ENCODE measurements at places on chromosomes 3 and 15. TPM values are rescaled to one million over a fixed set of nuclear protein-coding genes. Genes with fewer than 3 reads are reported as not detected.

DNA sequence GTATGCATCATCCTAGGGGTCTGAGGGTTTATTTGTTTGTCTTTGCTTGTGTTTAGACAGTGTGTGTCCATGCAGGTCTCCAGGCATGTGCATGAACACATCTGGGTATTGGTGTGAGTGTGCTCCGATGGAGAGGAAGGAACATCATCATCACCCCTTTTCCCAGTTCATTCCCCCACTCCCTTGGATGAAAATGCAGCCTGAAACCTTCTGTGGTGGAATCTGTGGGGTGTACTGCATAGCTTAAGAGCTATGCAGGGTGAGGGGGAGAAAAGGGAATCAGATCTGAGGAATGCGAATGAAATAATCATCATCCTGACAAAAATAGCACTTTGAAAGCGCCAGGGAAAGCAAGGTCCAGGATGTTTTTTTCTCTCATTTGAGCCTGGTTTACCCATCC lies 520.1 kb downstream of the NTRK3 start:
- H3K4me1 ChIP-seq: no peaks in the 10 kb centered on the region
- no peak overlapping the region for H3K27ac ChIP-seq
- H3K36me3 ChIP-seq: no peaks in the 10 kb centered on the region
- no peak for DNase-seq
- H3K4me3 ChIP-seq: no peak overlapping the region

SLC28A2 gene
- total RNA-seq: not detected

- H3K36me3 ChIP-seq: no peaks in the 10 kb centered on the region
- DNase-seq: no peak
- H3K27me3 ChIP-seq: no peaks in the 10 kb centered on the region
- no peak overlapping the region for H3K4me3 ChIP-seq
- H3K27ac ChIP-seq: no peak overlapping the region
Measured at GRCh38 chr3:42188376-42188775, 77.6 kb downstream of the CCK start.

NAA80 gene
- 5.3 TPM for total RNA-seq

WDR49 gene
- total RNA-seq: not detected

- peak overlapping the region; percentile 89 for H3K27ac ChIP-seq
- H3K4me1 ChIP-seq: no peaks in the 10 kb centered on the region
- H3K27me3 ChIP-seq: no peaks in the 10 kb centered on the region
Measured at GRCh38 chr15:41231422-41232226, 556 bp downstream of the CHP1 start.

DNA sequence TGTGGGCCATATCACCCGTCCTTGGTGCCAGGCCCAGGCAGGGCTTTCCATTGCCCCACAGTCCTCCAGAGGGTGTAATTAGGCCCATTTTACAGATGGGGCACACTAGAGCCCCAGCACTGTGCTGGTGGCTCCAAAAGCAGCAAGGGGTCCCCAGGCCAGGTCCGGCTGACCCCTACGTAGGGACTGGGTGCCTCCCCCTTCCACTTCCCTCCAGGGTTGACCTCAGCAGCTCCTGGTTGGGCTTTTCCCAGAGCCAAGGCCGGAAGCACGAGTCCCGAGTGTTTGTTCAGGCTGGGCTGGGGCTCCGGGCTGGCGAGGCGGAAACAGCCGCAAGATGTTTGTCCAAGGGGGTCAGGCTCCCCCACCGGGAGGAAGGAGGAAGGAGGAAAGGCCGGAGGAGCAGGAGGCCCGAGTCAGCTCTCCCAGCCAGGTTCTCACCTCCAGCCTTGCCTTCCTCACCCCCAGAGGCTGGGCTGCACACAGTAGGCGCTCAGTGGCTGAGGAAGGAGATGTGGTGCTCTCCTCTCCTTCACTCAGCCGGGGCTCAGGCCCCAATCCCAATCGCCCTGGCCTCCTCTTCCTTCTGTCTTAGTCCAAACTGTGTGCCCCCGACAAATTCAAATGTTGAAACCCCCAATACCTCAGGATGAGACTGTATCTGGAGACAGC lies 17.1 kb upstream of the PLXND1 start:
- H3K4me1 ChIP-seq: peaks cover 20% of the 10 kb centered on the region
- no peak for DNase-seq
- no peaks in the 10 kb centered on the region for H3K27me3 ChIP-seq
- H3K36me3 ChIP-seq: no peaks in the 10 kb centered on the region
- H3K4me3 ChIP-seq: no peak overlapping the region

DNA sequence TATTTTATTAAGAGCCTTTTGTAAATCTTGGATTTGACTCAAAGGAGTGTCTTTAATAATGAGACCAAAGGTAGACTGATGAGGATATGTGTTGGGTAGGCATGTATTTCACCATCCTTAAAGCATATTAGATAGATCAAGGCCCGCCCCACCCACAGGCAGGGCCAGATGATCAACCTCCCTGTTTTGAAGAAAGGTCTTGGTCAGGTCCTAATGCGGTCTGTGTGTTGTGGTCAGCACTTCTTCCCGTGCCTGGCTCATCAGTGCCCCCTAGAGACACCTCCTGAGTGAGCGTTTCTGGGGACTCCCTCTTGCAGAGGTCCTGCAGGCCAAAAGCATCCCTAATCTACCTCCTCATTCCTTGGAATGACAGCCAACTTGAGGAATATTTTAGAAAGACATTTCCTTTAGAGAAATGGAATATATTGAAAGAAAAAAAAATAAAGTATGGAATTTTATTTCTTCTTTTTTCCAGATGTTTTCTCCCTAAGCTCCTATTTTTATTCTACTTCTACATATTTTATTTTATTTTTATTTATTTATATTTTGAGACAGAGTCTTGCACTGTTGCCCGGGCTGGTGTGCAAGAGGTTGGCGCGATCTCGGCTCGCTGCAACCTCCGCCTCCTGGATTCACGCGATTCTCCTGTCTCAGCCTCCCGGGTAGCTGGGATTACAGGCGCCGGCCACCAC lies 6.0 kb downstream of the TM4SF4 start:
- peak; percentile 67 for DNase-seq
- H3K4me3 ChIP-seq: no peak overlapping the region
- H3K4me1 ChIP-seq: no peaks in the 10 kb centered on the region
- H3K36me3 ChIP-seq: no peaks in the 10 kb centered on the region

DNAJA4 gene
- total RNA-seq: 12.0 TPM

DNA sequence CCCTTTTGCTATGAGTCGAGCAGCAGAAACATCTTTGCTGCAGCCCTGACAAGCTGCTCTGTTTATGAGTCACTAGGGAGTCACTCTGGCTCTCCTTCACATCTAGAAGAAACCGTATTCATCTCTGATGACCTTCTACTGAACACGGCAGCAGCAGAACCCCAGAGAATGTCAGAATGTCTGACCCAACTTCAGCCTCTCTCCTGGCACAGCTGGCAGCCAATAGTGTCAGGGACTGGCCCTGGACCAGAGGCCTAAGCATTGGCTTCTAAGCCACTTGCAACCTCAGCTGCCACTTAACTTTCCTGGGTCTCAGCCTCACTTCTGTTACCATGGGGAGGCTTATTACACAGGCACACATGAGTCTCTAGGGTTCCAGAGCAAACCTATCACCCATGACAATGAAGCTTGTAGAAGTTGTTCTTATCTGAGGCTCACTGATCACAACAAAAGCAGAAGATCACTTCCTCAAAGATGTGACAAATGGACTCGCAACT lies 184.1 kb upstream of the TLE3 start:
- peaks cover 8% of the 10 kb centered on the region for H3K4me1 ChIP-seq
- no peak overlapping the region for H3K4me3 ChIP-seq
- H3K27me3 ChIP-seq: no peaks in the 10 kb centered on the region
- H3K27ac ChIP-seq: no peak overlapping the region

GRCh38 chr15:67922971-67923945 lies 83.4 kb upstream of the RNU6-1 start:
- H3K36me3 ChIP-seq: no peaks in the 10 kb centered on the region
- H3K4me3 ChIP-seq: no peak overlapping the region
- H3K4me1 ChIP-seq: peaks cover 6% of the 10 kb centered on the region
- DNase-seq: no peak
- H3K27ac ChIP-seq: no peak overlapping the region

- no peak overlapping the region for H3K27ac ChIP-seq
- H3K27me3 ChIP-seq: no peaks in the 10 kb centered on the region
- DNase-seq: no peak
- no peak overlapping the region for H3K4me3 ChIP-seq
Measured at GRCh38 chr15:62455441-62455921, 290.4 kb upstream of the C2CD4B start.

- peaks cover 16% of the 10 kb centered on the region for H3K27me3 ChIP-seq
- DNase-seq: no peak
- H3K36me3 ChIP-seq: no peaks in the 10 kb centered on the region
- H3K4me3 ChIP-seq: no peak overlapping the region
- H3K27ac ChIP-seq: no peak overlapping the region
Measured at GRCh38 chr15:57597431-57597830, 5.7 kb downstream of the MYZAP start.

DUOX1 gene
- 1.4 TPM for total RNA-seq

IMPG2 gene
- 0.13 TPM for total RNA-seq

DNA sequence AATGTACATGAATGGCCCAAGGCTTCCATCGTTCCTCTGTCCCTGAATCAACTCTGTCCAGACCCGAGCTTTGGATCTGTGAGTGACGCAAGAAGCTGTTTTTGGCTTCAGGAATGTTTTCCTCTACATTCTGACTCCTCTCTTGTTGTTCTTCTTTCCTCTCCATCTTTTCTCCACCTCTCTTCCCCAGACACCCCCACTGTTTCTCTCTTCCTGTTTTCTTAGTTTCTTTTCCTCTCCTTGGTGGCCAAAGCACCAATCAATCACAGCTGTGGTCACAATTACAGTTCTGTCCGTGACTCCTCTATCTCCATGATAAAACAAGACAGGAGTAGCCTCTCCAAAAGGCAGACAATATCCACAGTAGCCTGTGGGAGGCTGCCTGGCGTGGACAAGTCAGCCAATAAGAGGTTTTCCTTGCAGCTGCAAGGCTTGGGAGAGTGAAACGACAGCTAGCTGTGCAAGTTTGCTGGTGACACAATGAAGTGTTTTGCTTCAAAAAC lies 4.9 kb upstream of the TMEM212 start:
- no peak for DNase-seq
- no peaks in the 10 kb centered on the region for H3K27me3 ChIP-seq
- no peaks in the 10 kb centered on the region for H3K36me3 ChIP-seq
- no peak overlapping the region for H3K27ac ChIP-seq

- peak; percentile 64 for DNase-seq
- H3K27ac ChIP-seq: peak overlapping the region; percentile 73
- H3K4me1 ChIP-seq: peaks cover 4% of the 10 kb centered on the region
- peaks cover 16% of the 10 kb centered on the region for H3K27me3 ChIP-seq
- peaks cover 8% of the 10 kb centered on the region for H3K36me3 ChIP-seq
Measured at GRCh38 chr15:82044373-82045178, 1.2 kb downstream of the MEX3B start.

- peaks cover 4% of the 10 kb centered on the region for H3K4me1 ChIP-seq
- H3K27ac ChIP-seq: no peak overlapping the region
- no peaks in the 10 kb centered on the region for H3K36me3 ChIP-seq
- DNase-seq: no peak
- no peak overlapping the region for H3K4me3 ChIP-seq
Measured at GRCh38 chr3:194285850-194286197, 65.3 kb downstream of the CPN2 start.

GP5 gene
- total RNA-seq: 0.11 TPM

- no peak overlapping the region for H3K27ac ChIP-seq
- DNase-seq: no peak
- no peaks in the 10 kb centered on the region for H3K4me1 ChIP-seq
- H3K4me3 ChIP-seq: no peak overlapping the region
- H3K27me3 ChIP-seq: no peaks in the 10 kb centered on the region
Measured at GRCh38 chr15:34182942-34183341, 27.0 kb downstream of the KATNBL1 start.

- peak; percentile 24 for DNase-seq
- H3K4me1 ChIP-seq: peaks cover 18% of the 10 kb centered on the region
- H3K27me3 ChIP-seq: no peaks in the 10 kb centered on the region
- H3K4me3 ChIP-seq: no peak overlapping the region
Measured at GRCh38 chr3:149332771-149333170, 665 bp downstream of the TM4SF18 start.

GRCh38 chr15:50176869-50177268 lies 5.1 kb upstream of the SLC27A2 start:
- H3K4me3 ChIP-seq: no peak overlapping the region
- no peak overlapping the region for H3K27ac ChIP-seq
- H3K36me3 ChIP-seq: no peaks in the 10 kb centered on the region
- no peaks in the 10 kb centered on the region for H3K4me1 ChIP-seq
- DNase-seq: no peak

MYRIP gene
- not detected for total RNA-seq

OR5H2 gene
- total RNA-seq: not detected

SV2B gene
- total RNA-seq: 3.9 TPM

DNA sequence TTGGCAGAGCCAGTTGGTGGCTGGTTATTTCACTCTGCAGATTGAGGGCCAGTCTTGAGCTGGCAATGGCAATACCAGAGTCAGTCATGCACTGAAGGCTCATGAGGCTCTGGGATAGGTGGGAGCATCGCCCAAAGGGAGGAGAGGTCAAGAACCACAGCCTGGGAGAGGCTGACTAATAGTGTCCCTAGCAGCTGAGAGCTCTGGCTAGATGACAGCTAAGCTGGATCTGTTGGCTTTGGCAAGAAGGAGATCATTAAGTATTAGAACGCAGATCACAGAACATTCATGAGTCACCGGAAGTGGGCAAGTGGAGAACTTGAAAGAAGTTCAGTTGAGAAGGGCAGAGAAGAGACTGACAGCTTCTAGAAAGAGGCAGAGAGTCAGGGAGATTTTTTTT lies 521.1 kb downstream of the NR2F2 start:
- H3K27ac ChIP-seq: no peak overlapping the region
- H3K4me1 ChIP-seq: peaks cover 15% of the 10 kb centered on the region
- no peak for DNase-seq
- H3K27me3 ChIP-seq: no peaks in the 10 kb centered on the region
- H3K36me3 ChIP-seq: no peaks in the 10 kb centered on the region

Data from A673 (cell line).